Activated naive CD4-positive, alpha-beta T cell treated with anti-CD3 and anti-CD28 coated beads for 36 hours (primary cell): ENCODE measurements at places on chromosomes 7 and 10. TPM values are rescaled to one million over a fixed set of nuclear protein-coding genes. Genes with fewer than 3 reads are reported as not detected.

- peaks cover 3% of the 10 kb centered on the region for H3K36me3 ChIP-seq
- H3K4me1 ChIP-seq, result no peaks in the 10 kb centered on the region
- DNase-seq, result no peak
- H3K4me3 ChIP-seq, result no peak overlapping the region
- H3K27me3 ChIP-seq, result no peaks in the 10 kb centered on the region
Observed at GRCh38 chr10:114117728-114118127, 56.3 kb downstream of the CCDC186 start.

Gene GPR15LG
- not detected for total RNA-seq

Gene COBL
- not detected for total RNA-seq

DNA sequence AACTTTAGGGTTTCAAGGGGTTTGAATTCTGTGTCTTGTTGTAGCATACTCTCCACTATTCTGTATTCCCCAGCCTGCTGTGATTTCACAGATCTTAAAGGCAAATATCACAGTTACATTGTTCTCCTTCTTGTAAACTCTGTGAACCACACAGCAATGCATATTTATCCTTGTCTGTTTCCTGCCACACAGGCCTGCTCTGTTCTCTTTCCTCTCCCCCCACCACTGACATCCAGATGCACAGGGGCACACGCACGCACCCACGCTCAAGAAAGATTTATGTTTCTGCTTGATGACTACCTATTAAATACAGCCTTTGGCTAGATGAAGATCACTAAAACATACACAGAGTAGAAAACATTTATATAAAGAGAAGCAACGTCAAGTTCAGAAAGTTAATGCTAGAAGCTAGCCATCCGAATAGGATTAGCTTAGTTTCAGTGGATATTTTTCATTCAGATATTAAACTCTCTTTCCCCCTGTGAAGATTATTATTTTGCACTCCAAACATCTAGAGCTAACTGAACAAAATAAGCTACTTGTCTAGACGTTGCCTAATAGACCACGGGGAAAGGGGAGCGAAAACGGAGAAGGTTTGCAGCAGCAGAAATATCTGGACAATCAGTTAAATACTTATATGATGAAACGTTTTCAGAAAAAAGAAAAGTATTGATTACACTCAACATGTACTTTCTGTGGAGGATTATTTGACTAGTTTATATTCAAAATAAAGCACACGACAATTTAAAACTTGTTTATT, 193.1 kb upstream of the SEMA3C start:
- no peaks in the 10 kb centered on the region for H3K27me3 ChIP-seq
- no peak overlapping the region for H3K4me3 ChIP-seq
- H3K27ac ChIP-seq, result no peak overlapping the region

Gene ARHGAP22
- not detected for total RNA-seq

Gene NME8
- total RNA-seq, result not detected
